Stimulated activated CD4-positive, alpha-beta T cell treated with anti-CD3 and anti-CD28 coated beads, Interleukin-1b, Interleukin-23, amount 100 ng/mL, for 1 hour (primary cell): ENCODE measurements at places on chromosomes 13 and 19.

DNA sequence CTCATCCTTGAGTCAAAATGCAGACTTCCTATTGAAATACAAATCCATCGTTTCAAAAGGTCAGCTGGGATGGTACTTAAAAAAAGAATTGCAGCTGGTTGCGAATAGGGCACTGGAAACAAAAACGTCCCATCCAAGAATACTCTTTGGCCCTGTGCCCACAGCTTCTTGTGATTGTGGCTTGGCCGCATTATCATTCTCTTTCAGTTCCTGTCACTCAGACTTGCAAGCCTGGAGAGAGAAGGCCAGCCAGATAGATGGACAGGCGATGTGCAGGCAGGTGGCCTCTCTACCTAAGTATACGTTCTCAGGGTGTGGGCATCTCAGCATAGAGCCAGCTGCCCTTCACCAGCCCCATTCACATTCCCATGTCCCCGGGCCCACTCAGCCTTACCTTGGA lies 208.5 kb upstream of the ZNF536 start:
- no peak for DNase-seq

GRCh38 chr19:872266-872951 lies 12.9 kb downstream of the CFD start:
- DNase-seq: peak; percentile 42

DNA sequence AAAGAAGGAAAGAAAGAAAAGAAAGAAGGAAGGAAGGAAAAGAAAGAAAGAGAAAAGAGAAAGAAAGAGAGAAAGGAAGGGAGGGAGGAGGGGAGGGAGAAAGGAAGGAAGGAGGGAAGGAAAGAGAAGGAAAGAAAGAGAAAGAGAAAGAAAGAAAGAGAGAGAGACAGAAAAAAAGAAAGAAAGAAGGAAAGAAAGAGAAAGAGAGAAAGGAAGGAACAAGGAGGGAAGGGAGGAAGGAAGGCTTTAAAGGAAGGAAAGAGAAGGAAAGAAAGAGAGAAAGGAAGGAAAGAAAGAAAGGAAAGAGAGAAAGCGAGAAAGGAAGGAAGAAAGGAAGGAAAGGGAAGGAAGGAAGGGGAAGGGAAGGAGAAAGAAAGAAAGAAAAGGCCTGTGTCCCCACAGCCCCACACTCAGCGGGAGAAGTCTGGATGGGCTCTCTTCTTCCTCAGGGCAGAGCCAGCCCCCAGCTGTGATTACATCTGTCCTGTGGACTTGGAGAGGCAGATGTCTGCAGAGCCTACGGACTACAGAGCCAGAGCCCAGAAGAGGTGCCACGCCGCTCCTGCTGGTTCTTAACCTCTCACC lies 9.6 kb downstream of the PTPRH start:
- DNase-seq: no peak

DNA sequence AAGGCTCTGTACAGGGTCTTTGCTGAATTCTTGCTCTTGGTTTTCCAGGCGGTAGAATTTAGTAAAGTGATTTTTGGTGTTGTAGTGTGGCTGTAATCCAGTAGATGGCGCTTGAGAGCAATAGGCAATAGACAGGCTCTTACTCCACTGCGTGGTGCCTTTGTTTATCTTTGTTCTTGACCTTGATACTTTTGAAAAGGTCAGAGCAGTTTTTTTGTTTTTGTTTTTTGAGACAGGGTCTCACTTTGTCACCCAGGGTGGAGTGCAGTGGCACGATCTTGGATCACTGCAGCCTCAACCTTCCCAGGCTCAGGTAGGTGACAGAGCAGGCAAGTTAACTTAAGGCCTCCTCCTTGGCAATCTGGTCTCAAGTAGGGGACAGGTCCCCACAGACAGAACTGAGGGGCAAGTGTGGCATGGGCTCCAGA lies 12.2 kb upstream of the LILRA5 start:
- peak; percentile 27 for DNase-seq

DNA sequence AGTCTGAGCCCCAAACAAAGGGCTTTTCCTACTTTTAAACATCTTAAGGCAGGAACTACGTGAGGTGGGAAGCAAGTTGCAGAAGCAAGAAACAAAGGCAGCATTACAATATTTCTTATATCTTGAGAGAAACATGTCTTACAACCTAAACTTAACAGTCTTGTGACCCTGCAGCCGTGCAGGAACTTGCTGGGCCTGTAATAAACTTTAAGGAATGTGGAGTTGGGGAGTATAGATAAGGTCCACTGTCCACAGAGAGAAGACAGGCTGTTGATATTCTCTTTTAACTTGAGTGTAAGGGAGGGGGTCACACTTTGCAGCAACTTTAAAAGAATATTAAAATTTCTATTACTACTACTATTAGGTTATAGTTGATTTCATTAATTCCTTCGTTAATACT lies 214.6 kb upstream of the HTR2A start:
- no peak for DNase-seq

DNA sequence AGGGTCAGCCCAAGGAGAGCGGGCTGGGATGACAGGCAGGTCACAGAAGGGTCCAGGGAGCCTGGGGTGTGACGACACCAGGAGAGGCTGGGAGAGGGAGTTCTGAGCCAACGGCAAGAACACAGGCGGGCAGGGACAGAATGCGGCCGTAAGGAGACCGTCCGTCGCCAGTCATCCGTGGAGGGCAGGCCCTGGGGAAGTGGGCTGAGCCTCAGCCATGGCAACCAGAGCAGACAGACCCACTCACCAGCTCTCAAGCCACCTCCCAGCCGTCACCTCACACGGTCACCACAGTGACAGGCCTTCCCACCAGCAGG lies 3.7 kb upstream of the TMEM86B start:
- no peak for DNase-seq

- no peak for DNase-seq
Measured at GRCh38 chr13:75325711-75326110, 156.3 kb downstream of the TBC1D4 start.

- no peak for DNase-seq
Measured at GRCh38 chr19:2014131-2014571, 1.4 kb downstream of the BTBD2 start.

DNA sequence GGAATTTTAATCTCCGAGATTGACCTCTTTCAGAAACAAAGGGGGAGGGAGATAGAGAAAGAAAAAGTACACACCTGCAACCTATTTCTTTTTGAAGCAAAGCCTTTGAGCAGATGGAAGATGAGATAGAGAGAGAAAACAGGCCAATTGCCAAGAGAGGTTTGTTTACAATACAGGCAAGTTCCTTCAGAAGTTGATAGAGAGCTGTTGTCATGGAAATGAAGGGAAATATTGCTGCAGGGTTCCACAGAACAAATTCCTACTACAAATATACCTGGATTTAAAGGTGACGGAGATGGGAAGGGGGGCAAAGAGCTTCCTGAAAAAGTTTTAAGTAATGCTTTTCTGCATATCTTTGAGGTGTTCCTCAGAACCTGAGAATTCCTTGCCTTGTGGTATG lies 388.4 kb downstream of the NDFIP2 start:
- DNase-seq: no peak

- DNase-seq: no peak
Measured at GRCh38 chr13:114024603-114025404, 50.9 kb upstream of the C13orf46 start.

DNA sequence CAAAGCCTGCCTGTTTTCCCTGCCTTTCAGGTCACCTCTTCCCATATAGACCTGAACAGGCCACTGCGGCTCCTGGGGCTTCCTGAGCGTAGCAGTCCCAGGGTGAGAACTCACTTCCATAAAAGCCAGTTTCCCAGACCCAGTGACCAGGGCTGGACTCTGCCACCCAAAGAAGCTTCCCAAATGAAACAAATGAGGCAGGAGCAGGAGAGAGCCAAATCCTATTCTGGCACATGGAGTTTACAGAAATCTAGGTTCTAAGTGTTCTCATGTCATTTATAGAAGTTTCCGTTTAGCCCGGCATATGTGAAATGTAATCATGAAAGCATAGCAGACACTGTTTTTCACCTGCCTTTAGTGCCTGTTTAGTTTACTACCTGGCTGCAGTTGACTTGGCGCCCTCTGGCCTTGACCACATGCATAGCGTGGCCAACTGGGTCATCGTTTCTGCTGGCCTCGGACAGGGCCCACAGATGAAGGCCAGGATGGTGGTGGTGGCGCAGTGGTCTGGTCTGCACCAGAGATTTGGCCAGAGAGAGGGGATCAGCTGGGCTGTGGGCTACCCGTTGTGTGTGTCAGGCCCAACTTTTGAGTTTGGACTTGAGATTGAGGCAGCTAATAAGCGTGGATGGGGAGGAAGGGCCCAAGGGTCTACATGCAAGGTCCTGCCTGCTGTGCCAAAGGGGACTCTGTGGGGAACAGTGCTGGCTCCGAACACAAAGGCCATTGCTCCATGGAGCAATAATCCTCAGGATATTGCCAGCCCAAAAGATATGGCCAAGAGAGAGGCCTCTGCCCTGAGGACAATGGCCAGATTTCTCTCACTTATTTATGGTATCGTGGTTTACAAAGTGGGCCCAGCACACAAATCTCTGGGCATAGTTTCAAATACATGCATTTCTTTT lies 43.3 kb downstream of the NFIX start:
- no peak for DNase-seq

DNA sequence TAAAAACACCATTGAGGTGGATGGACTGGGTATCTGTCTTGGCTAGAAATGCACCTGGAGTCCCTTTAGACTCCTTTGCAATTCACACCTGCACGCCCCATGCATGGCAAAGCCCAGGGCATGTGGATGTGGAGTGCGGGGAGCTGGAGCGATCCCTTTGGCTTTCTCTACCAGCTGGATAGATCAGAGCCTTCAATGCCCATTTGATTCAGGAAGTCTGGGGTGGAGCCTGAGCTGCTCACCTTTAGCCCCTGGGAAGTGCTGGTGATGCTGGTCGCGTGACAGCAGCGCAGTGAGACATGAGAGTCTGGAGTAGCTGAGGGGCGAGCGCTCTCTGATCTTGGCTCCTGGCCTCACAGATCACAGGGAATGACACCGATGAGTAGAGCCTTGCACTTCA lies 4.8 kb upstream of the ZNF536 start:
- no peak for DNase-seq

- DNase-seq: no peak
Measured at GRCh38 chr19:7772752-7773291, 9.8 kb downstream of the CLEC4M start.

DNA sequence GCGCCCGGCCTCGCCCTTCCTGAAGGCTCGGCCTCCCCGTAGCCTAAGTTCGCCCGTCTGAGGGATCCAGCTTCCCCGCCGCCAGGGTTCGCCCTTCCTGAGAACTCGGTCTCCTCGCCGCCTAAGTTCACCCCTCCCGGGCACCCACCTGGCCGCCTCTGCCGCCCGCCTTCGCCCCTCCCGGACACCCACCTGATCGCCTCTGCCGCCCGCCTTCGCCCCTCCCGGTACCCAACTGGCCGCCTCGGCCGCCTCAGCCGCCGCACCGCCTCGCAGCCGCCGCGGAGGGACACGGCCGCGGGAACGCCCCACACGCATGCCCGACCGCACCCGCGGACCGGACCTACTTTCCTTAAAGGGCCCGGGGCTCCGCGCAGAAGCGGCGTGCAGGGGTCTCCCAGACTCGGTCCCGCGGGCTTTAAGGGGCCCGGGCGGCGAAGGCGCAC lies at the start of gene MOB3A:
Gene MOB3A (minus strand): TSS at position 293 of the 446 bp plus-strand sequence. CDS start 17,766 bp downstream, outside the sequence.
- peak; percentile 68 for DNase-seq

DNA sequence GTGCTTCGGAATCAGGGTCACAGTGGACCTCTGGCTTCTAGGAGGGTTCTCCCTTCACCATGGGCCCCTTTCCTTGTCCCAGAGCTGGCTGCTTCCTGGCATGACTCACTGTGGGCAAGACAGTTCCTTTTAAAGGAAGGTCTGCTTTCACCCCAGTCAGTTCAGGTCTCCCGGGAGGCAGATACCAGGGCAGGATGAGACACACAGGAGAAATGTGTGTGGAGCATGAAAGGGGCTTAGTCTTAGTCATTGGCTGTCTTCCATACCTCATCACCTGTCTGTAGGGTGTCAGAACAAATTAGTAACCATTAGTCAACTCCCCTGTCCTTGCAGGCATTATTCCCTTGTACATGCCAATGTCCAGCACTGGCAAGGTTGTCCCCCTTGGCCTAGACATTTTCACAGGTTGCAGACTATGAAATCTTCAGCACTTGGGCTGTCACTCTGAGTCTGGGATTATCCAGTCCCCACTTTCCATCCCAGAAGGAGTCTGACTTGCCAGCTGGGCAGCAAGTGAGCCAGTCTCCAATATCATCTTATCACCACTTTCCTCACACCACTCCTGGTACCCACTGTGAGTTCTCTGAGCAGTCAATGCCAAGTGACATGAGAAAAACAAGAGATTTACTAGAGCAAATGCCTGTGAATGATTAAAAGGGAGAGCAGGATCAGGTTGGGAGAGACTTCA lies 76.8 kb upstream of the MEDAG start:
- DNase-seq: no peak

DNA sequence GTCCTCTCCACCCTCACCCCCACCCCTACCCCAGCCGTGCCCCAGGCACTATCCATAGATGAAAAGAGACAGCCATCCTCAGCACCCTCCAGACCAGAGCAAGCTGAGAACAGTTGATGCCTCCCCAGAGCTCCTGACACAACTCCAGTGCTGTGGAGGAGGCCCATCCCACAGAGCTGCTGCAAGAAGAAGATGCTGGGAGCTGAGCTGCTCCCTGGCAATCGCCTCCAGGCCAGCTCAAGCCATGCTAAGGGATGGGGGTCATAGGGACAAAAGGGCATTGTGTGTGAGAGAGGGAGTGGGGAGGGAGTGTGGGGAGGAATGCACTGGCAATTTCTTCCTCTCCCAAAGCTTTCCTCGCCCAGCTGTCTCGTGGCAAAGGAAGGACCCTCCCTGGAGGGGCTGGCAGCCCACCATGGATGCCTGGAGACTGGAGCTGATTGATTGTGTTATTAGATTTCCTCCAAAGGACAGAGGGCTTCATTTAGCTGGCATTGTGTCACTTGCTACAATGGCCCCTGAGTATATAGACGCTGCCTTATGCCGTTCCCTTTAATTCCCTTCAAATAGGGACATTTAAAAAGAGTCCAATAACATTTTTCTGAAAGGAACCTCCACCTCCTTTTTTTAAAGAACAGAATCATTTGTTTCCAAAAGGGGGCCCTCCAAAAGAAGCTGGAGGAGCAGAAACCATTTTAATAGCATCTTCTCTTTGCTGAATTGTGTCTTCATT lies 476.4 kb downstream of the FOXO1 start:
- DNase-seq: no peak

- DNase-seq: no peak
Measured at GRCh38 chr13:84399320-84400085, 517.2 kb upstream of the SLITRK1 start.

GRCh38 chr13:50069261-50069660 lies 54.0 kb downstream of the KCNRG start:
- no peak for DNase-seq

- no peak for DNase-seq
Measured at GRCh38 chr13:40586886-40587565, 79.4 kb downstream of the FOXO1 start.

DNA sequence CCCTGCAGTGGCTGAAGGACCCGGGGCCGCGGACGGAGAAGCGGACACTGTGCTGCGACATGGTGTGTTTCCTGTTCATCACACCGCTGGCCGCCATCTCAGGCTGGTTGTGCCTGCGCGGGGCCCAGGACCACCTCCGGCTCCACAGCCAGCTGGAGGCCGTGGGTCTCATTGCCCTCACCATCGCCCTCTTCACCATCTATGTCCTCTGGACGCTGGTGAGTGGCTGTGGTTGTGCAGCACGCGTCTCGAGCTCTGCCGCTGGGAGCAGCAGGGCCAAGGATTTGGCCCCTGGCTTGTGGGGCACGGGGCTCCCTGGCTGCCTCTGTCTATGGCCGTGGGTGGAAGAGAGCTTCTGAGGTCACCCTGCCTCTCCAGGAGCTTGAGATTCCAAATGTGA lies 14.1 kb upstream of the HNRNPM start:
- no peak for DNase-seq

- DNase-seq: no peak
Measured at GRCh38 chr13:50893211-50893852, 16.3 kb upstream of the RNASEH2B start.
